ENCODE measurements at places on chromosomes 6 and 20.
A peak's percentile ranks its signal among the peaks of the same experiment; 100 is the strongest.

DNA sequence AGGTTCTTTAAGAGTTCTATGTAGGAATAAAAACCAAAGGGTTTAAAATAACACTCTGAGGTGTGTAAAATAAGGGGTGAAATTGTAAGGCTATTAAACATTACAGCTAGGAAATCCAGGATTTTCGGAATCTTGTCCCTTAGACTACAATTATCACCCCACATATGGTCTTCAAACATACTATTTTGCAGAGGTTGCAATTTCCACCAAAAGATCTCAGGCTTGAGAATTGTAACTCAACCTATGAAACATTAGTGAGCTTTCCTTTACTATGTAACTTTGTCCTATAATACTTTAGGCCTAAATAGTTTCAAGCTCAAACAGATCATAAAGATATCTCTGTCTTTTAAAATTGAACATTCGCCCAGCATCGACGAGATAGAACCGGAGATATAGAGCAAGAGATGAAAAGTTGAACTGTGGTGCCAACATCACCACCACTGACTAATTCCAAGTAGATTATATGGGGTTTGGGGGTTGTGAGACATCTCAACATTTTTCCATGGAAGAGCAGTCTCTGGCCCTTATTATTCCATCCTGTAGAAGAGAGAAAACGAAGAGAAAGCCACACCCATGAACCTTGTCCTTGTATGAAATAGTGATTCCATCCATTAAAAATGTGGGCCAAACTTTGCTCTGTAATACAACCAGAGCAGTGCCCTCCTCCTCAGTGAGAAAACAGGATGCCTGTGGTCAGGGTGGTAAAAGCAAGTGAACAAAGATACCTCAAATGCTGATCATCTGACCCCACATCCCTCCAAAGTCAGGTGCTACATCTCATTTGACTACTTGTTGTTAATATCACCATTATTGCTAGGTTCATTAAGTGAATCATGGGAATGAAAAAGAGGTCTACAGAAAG, 284.5 kb upstream of the GJE1 start:
- no peak for ATAC-seq

- ATAC-seq, result no peak
Observed at GRCh38 chr6:90131125-90131524, 165.5 kb downstream of the BACH2 start.

DNA sequence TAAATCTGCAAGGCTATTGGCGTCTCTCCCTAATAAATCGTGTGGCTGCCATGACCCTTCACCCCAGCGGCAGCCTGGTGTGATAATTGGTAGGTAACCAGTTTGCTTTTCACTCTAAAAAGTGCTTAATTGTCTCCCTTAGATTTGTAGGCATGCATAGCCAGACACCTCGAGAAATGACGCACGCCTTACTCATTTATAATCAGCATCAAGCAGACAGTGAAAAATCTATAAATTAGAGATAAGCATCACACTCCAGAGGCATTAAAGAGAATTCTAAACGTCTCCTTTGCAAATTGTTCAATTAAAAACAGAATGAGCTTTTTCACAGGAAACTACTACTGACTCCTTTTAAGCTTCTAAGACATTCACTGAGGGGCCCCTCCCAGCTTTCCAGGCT, 110.2 kb upstream of the RPS6KA2 start:
- ATAC-seq, result peak; percentile 70

- ATAC-seq, result peak; percentile 74
Observed at GRCh38 chr6:100763617-100764241, 117.4 kb downstream of the ASCC3 start.

DNA sequence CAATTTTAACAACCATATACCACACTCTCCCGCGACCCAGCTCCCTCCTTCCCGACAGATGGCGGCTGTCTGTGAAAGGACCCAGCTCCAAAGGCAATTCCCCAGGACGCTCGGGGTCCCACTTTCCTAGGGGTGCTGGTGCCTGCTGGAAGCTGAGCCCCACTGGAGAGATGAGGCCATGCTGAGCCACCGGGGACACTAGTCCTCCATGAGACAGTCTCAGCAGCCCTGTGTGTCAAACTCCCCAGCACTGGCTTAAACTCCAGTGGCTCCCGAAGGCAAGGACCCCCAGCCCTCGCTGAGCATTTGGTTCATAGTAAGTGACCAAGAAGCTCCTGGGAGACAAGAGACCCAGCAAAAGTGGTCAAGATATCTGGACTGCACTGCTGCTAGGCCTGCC, 52.1 kb downstream of the SLC2A10 start:
- no peak for ATAC-seq

DNA sequence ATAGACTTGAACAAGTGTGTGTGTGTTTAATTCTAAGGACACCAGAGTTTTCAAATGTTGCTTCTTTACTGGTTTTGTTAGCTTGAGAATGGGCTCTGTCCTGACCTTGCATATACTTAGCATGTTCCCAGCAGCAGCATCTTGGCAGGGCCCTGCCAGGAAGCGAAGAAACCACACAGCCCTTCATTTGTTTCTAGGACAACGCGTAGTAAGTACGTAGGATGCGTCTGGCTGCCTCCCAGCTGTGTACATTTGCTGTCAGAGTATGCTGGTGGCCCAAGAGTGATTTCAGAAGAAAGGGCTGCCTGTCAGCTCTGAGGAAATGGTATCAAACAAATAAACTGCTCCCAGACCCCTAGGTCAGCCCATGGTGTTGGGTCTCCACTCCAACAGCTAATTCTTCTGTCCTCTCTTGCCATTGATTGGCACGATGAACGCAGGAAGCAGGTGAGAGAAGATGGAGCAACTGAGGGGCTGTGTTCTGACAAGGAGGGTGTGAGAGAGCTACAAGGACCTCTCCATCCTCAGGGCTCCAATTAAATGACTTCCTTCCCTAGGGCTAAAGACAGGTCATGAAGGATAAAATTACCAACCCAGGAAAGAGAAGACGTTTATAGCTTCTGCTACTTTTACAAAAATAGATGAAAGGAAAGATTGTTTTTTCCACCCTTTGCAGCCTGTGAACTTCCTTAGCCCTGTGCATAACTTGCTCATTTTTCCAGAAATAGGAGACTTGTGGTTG, 55.9 kb upstream of the HDDC2 start:
- peak; percentile 87 for ATAC-seq

DNA sequence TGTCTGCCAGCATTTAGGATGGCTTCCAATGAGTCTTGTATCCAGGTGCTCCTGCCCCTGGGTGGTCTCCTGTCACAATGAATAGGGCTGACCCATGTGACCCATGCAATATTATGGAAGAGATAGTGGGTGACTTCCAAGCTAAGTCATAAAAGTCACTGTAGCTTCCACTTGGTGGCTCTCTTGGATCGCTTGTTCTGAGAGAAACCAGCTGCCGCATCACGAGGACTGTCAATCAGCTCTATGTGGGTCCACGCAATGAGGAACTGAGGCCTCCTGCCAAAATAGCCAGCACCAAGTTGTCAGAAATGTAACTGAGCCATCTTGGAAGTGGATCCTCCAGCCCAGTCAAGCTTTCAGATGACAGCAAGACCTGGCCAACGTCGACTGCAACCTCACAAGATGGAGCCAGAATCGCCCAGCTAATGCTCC, 14.9 kb upstream of the MATN4 start:
- peak; percentile 11 for ATAC-seq

DNA sequence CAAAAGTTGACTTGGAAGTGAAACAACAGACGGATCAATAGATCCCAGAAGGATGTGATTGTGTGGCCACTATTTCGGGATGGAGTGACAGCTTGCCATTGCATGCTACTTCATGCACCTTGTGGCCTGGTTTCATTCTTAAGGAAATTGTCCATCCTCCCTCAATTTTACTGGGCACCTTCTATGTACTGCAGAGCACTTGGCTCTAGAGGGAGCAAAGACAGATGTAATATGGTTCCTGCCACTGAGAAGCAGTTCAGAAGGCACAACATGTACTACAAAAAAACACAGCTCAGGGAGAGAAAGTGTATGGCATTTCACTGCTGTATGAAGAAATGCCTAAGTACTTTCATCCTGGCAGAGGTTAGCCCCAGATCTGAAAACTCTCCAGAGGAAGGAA, 91.9 kb downstream of the FOXA2 start:
- no peak for ATAC-seq

- ATAC-seq, result no peak
Observed at GRCh38 chr20:47487175-47487917, 14.3 kb upstream of the NCOA3 start.

DNA sequence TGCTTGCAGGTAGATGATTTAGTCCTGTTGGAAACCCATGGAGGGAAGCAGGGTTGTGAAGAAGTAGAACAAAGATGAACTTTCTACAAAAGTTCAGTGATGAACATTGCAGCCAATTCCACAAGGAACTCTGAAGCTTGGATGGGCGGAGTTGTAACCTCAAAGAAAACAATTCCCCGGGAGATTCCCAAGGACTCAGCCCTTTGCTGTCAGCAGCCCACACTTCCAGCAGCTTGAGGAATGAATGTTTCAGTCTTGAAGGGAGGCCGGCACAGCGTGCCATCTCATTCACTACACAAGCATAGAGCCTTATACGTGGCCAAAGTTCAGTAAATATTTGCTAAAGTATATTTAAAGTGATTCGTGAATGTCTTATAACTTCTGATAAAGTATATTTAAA, 269.4 kb downstream of the NKAIN2 start:
- ATAC-seq, result no peak

DNA sequence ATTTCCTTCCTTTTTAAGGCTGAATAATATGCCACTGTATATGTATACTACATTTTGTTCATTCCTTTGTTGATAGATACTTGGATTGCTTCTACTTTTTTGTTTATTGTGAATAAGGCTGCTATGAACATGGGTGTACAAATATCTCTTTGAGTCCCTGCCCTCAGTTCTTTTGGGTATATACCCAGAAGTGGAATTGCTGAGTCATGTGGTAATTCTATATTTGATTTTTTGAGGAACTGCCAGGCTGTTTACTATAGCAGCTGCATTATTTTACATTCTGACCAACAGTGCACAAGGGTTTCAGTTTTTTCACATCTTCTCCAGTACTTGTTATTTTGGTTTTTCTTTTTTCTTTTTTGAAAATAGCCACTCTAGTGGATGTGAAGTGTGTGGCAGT, 34.1 kb downstream of the CDS2 start:
- ATAC-seq, result no peak

DNA sequence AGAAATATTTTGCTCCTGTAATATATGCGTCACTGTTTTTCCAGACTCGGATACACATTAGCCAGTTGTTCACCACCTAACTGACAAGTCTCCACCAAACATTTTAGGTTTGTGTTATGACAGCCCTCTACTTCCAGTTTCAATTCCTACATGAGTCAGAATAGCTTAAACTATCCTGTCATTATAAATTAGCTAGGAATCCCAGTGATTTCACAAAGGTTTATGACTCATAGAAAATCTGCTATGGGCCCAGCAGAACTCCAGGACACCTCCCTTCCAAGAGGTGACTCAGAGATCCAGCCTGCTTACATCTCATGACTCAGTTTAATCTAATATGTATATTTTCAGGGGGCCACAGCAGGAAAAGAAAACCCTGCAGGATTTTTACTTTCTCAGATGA, 17.4 kb upstream of the PLCB4 start:
- ATAC-seq, result peak; percentile 99

GRCh38 chr6:128508588-128509296, 11.7 kb downstream of the PTPRK start:
- ATAC-seq, result peak; percentile 86

DNA sequence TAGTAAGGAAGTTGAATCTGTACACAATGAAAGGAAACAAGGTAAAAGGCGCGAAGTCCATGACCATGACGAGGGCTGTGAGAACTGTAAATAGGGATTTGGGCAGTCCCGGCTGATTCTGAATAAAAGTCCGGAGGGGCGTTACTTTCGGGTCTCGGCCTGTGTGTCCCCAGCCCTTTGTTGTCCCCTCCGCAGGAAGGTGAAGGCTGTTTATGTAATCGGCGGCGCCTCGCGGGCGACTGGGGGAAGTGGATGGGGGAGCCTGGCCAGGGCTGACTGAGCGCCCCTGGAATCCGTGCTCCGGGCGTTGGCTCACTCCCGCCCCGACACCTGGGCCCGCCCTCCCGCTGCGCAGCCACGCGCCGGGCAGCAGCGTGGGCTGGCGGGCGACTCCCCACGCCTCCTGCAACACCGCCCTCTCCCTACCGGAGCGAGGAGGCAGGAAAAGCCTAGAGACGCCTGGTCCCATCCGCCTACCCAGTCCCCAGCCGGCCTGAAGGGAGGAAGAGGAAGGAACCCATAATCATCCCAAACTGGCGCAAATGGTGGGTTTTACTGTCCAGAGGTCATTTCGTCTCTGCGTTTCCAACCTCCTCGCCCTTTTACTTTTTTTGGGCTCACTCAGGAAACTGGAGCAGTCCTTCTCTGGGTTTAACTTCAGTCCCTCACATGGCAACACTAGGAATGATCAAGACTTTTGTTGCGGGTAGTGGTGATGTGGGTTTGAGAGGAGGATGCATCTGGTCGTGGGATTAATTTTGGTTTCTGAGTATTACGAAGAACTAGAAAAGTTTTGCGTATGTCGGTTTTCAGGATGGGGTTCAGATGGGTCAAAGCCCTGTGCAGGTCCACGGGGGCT, 12.1 kb downstream of the TRIM31 start:
- peak; percentile 22 for ATAC-seq

DNA sequence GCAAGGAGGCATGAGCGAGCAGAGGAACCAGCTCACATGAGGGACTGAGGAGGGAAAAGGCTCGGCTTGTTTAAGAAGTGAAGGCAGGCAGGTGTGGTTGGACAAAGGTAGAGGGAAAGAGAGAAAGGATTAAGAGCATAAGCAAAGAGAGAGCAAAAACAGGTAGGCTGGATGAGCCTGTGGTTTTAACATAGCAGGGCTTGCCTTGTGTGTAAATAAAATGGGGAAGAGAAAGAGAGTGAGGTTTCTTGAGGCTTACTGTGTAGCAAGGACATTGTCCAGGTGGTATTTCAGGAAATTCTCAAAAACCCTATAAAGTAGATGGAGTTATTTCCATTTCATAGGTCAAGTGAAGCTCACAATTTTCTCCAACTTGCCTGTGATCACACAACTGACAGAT, 93.9 kb upstream of the HDAC2 start:
- no peak for ATAC-seq

- no peak for ATAC-seq
Observed at GRCh38 chr20:56157530-56158203, 90.9 kb upstream of the MC3R start.

DNA sequence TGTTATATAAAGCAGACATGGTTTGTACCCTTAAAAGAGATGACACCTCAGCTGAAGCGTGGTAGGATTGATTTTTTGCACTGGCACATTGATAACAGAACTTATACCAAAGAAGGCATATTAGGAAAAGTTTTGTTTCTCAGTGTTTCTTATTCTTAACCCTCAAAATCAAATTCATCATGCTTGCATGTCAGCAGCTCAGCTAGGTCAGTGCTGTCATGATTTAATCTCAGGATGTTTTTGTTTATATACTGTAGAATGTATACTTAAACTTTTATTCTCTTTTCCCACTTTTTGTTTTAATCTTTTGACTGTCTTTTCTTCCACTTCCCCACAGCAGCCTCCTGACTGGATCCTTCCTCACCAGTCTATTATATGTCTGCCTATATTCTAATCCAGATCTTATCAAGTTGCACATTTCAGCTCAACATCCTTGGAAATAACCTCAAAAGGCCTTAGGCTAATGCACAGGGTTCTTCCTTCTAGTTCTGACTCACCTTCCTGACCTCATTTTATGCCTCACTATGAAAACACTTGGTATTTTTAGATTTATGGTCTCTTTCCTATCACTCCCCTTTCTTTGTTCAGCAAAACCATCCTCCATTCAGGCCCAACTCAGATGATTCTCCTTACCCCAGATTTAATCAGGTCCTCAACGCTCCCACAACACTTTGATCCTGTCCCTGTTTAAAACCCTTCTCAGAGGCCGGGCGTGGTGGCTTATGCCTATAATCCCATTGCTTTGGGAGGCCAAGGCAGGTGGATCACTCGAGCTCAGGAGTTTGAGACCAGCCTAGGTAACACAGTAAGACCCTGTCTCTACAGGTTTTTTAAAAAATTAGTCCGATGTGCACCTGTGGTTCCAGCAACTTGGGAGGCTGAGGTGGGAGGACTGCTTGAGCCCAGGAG, 7.2 kb downstream of the HEBP2 start:
- ATAC-seq, result peak; percentile 34

Data from motor neuron (in vitro differentiated cells).